Dermis microvascular lymphatic vessel endothelial cell (primary cell): ENCODE measurements at places on chromosomes 11 and 22. TPM values are rescaled to one million over a fixed set of nuclear protein-coding genes. Genes with fewer than 3 reads are reported as not detected.

OPCML gene
- not detected in 2 replicates for total RNA-seq

FKBP2 gene
- total RNA-seq, result 51.3 and 69.7 TPM in 2 replicates

FBLN1 gene
- total RNA-seq, result 0.26 and 1.0 TPM in 2 replicates

RAG2 gene
- not detected in 2 replicates for total RNA-seq

LGALS12 gene
- total RNA-seq, result not detected in 2 replicates

NFAM1 gene
- under 0.01 TPM in 1 of 2 replicates, not detected in the other for total RNA-seq

FERMT3 gene
- total RNA-seq, result 5.4 and 15.7 TPM in 2 replicates

KDELR3 gene
- 32.9 and 40.8 TPM in 2 replicates for total RNA-seq

KDM4D gene
- total RNA-seq, result 0.39 and 0.51 TPM in 2 replicates

OR2AG2 gene
- under 0.01 TPM in 2 replicates for total RNA-seq

CD59 gene
- total RNA-seq, result 669 and 765 TPM in 2 replicates
